GM03348 (cell line): ENCODE measurements at places on chromosomes 2 and 18.
A peak's percentile ranks its signal among the peaks of the same experiment; 100 is the strongest.

DNA sequence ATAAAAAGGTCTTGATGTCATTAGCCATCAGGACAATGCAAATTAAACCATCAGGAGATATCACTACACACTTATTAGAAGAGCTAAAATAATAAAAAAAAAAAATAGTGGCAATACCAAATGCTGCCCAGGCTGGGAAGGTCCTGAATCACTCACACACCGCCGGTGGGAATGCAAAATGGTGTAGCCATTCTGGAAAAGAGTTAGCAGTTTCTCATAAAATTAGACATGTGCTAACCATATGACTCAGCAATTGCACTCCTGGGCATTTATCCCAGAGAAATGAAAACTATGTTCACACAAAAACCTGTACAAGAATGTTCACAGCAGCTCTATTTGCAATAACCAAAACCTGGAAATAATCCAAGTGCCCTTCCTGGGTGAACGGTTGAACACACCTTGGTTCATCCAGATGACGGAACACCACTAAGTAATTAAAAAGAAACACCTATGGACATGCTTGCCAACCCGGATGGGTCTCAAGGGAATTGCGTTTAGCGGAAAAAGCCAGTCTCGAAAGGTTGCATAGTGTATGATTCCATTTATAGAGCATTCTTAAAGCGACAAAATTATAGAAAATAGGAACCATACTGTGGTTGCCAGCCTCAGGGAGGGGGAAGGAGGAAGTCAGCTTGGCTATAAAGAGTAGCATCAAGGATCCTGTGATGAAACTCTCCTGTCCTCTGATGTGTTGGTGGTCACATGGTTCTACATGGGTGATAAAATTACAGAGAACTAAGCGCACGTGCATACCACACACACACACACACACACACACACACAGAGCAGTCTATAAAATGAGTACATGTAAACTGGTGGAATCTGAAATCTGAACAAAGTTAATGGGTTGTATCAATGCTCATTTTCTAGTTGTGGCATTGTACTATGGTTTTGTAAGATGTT, 4.6 kb downstream of the MBP start:
- DNase-seq, result peak; percentile 67

DNA sequence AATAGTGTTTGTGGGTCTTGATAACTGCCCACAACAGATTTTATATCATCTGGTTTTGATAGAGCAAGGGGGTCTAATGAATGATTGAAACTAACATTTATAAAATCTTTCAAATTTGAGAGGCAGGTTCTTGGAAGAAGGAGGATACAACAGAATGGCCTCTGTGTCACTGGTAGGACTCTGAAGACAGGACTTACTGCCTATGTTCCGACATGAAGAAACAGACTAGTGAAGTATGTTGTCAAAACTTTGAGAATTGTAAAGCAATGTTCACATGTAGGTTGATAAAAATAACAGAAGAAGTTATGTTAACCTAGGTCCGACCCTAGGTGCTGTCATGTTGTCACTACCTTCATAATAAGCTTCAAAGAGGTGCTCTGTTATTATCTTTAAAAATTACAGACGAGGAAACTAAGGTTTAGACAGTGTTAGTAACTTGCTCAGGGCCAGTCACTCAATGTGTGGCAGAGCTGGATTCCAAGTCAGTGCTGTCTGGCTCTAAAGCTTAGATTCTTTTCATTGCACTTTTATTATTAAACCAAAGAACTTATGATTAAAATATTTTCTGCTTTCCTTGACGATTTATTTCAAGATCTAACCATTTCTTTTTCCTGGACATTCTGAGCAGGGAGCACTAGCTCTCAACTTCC, 146.2 kb downstream of the RPIA start:
- DNase-seq, result no peak

DNA sequence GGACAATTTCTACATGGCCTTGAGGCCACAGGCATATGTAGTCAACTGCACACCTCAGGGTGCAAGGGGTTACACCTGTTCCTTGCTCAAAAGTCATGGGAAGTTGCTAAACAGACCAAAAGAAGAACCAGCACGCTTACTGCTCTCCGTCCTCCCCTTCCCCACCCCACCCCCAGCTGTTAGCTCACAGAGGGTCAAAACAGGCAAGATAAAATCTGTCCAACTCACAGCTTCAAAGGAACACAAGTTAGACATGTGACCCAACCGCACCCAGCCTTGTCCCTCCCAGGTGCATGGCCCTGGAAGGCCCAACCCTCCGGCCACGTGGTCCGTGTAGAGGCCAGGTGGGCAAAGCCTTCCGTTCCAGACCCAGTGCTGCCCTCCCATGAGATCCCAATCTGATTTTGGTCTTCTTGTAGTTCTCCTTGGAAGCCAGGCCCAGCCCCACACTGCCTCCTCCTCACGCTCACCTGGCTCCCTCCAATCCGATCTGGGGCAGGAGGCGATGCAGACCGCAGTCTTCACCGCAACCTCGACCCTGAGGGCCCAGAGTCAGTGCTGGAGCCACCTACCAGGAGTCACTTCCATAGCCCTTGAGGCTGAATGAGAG, 14.5 kb upstream of the ASPRV1 start:
- no peak for DNase-seq

DNA sequence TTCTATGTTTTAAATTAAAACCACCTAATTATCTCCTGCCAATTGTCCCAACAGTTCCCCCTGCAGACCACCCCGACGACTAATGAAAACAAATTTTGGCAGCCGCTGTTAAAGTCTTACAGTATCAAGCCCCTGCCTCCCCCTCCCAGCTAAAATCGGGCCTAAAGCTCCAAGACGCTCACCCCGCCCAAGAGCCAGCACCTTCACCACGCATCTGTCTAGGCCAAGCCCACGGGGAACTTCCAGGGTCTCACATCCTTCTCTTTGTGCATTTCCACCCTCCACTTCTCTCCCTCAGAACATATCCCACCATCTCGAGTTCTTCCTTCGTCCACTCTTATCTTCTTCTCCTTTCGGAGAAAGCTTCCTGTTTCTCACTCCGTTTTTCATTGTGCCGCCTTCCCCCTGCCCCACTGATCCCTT, 445 bp downstream of the PRPF40A start:
- DNase-seq, result peak; percentile 9

DNA sequence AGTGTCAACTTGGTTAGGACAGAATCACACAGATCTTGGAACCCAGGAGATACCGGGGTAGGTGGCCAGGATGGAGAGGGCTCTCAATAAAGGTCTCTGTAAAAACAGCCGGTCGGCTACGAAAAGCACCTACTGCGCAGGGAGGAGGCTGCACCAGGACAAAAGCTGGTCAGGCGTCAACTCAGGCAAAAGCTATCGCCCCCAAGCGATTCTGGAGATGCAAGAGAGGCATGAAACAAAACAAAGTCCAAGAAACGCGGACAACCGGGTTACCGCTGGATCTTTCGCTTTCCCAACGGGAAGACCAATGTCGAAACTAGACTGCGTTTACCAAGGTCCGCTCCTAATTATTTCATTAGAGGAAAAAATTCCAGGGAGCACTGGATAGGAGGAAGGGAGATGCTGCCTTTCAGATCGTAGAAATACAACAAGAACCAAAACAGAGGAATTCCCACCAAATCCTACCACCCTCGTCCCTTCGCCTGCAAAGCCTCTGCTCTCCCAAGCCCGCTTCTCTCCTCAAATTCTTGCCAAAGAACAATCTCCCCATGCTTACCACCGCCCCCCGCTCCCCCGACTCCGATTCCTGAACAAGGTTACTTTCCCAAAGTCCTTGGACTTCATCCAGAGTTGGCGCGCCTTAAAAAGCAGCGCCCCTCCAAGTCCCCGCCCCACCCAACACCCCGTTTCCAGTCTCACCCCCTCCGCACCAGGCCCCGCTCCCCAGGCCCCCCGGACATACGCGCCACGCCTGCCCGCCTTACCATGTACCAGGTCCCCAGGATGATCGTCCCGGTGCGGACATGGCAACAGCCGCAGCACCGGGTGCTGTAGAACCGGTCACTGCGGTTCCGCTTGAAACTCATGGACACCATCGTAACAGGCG, 539 bp downstream of the LAPTM4A start:
- peak; percentile 39 for DNase-seq

DNA sequence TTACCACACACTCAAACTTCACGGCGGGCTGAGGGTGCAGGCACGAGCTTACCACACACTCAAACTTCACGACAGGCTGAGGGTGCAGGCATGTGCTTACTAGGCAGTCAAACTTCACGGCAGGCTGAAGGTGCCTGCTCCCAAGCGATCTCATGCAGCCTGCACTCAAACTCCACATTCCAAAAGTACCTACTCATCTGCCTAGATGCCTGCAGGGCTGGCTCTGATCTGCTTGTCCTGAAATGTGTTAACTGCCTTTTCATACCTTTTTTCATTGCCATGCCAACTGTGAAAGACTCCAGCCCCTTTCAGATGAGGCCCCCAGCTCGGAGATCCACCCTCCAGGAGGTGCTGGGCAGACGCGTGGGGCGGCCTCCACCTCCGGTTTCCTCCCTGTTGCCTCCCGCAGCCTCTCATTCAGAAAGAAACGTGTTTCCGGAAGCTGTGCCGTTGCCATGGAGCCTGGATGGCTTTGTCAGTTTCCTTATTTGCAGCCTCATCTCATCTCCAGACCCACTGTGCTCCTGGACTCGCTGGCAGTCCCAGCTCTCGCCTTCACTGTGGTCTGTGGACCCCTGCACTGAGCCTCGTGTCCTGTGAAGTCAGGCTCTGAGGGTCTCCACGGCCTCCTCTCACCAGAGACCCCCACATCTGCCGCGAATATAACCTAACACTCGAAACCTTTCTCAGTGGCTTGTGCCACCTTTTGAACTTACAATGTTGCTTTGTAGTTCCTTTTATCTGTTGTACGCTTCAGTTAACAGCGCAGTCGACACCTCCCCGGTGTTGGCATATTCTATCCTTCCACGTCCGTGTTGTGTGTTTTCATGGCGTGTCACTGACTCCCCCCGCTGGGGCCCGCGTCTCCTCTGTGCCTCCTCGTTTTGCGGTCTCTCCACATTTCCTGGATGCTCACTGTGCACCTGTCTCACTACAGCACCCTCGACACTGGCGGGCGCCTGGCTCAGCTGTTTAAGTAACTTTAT, 106.1 kb upstream of the ALKAL2 start:
- DNase-seq, result peak; percentile 52

DNA sequence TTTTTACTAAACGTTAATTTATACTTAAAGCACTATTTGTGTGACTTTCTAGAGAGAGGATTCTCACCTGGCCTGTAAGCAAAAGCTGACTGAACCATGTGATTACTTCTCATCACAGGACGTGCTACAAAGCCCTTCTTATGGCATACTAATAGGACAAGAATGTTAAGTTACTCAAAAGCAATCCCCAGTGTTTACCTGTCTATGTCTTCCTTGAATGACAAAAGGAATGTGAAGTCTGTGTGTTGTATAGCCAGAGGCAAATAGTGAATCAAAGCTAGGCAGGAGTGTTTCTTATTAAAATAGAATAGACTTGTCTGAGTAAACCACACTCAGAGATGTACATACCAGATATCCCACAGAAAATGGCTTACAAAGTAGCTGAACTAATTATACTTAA, 1465.5 kb downstream of the SUCLG1 start:
- DNase-seq, result no peak

DNA sequence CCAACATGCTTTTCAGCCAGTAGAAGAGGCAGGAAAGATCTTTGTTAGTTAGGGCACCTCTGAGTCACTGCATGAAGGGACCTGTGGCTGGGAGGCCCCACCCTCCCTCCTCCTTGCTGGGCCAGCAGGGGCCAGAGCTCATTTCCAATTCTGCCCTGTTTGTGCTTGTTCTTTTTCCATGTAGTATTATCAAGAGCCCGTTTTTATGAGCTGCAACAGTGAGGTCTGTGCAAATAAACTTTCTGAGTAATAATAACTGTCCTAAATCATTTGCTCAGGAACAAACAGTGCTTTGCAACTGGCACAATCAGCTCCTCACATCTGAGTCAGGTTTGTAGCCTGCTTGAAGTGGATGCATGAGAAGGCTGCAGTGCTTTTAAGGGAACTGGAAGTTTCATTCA, 128.0 kb downstream of the ARL4C start:
- peak; percentile 48 for DNase-seq

DNA sequence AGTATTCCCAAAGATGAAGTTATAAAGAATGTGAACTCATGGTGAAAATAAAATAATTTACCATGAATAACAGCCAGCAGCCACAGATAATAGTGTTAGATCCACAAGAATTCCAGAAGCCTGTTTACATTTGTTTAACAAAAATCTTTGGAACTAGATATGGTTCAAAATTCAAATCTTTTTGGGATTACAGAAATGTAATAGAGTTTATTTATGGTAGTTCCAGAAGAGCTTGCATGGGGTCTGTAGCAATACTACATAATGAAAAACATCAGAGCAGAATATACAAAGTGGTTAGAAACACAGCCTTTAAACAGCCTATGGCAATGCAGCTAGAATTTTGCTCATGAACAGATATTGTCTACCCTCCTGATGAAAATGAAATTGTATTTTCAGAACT, 179.1 kb downstream of the RDH14 start:
- no peak for DNase-seq

DNA sequence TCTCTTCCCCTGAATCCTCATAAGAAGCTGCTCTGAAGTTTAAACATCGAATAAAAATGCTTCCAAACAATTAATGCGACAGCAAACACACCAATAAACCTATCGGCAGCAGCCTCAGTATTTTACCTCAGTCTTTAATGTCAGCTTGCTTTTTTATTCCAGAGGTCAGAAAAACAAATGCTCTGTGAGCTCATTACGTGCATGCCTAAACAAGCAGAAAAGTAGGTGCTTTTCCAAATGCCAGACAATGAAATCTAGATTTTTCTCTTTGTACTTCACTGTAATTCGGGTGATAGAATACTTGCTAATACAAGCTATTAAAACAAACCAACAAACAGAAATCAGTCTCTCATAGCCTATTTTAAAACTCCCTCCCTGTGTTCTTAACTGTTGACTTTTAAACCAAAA, 381.5 kb downstream of the NRXN1 start:
- DNase-seq, result no peak

DNA sequence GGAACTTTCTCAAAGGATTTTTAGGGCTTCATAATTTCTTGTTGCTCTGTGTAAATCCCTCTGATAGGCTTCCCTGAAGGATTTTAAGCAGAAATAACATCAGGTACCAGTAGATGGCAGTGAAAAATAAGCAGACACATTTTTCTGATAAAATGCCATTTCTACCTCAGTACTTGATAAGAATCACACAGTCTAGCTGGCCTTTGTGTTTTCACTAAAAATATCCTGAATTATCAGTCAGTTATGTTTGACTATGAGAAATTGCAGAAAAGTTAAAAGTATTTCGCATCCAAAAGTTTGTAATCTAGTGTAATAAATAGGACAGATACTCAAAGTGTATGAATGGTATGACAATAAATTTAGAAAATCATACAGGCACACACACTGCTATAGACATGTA, 68.7 kb downstream of the DNAJC10 start:
- DNase-seq, result peak; percentile 33

- DNase-seq, result no peak
Measured at GRCh38 chr2:7639476-7639875, 722.3 kb downstream of the RNF144A start.

GRCh38 chr2:176656038-176656775, 387.0 kb downstream of the MTX2 start:
- no peak for DNase-seq

GRCh38 chr2:80926168-80926567, 621.6 kb upstream of the LRRTM1 start:
- no peak for DNase-seq
